ENCODE measurements at places on chromosomes 6 and 20. TPM values are rescaled to one million over a fixed set of nuclear protein-coding genes. Genes with fewer than 3 reads are reported as not detected.

GRCh38 chr6:56573624-56574023 is 69.1 kb downstream of the DST start:
- DNase-seq: no peak

DNA sequence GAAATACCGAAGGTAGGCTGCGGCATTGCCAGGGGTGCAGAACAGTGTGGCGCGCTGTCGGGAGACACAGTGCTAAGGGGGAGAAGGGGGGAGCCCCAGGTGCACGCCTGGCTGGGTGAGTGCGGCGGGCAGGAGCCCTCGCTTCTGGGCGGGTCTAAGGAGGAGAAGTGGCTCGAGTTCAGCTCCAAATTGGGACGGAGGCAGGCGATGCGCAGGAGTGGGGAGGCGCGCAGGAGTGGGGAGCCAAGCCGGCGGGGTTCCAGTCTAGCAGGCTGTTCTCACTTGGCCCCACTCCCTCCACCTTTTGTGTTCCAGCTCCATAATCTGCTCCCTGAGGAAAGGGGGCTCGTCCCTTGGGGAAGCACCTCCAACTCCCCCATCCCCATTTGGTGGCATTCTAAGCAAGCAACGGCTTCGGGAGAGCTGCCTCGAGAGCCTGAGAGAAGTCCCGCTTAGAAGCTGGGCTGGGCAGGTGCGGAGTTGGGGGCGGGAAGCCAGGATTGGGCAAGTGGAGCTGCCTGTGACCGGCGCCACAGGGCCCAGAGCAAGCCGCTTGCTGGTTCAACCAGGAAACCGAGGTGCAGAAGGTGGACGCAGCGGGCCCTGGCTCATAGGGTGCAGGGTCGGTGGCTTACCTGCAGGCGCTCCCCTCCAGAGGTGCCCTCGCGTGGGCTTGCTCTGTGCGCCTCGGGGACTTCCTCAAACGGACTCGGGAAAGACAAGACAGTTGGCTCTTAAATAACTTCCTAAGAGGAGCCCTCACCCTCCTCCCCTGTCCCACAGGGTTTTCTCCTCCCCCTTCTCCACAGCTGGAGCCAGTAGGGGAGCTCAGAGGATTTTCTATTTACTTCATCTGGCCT is at the start of gene F13A1:
TSS of gene F13A1 (minus strand) at position 711 of the 860 bp plus-strand sequence. CDS start 1,998 bp downstream, outside the sequence.
- DNase-seq: no peak

GRCh38 chr20:9574181-9574580 is 59.8 kb downstream of the LAMP5 start:
- no peak for DNase-seq

DNA sequence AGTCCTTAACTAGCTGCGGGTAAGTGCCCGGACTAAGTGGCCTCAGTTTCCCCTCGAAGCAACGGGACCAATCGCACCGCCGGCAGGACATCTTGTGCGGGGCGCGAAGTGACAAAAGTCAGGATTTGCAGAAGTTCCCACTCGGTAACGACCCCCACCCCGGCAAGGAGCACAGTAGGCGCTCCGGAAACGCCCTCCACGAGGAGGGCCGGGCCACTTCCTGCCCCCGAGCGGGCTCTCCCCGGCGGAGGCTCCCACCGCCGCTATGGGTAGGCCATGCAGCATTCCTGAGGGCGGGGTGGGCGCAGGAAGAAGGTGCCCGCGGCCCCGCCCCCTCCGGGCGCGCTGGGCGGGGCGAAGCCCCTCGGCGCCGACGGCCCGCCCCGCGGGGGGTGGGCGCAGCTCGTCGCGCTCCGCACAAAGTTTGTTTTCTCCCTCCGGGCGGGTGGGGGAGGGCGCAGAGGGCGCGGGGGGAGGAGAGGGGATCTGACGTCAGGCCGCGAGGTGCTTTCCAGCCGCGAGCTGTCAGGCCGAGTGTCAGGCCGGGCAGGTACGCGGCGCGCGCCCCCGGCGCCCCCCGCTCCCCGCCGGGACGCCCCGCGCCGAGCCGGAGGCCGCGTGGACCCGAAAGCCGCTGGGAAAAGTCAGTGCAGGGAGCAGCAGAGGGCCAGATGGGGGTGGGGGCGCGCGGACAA is at the start of gene TGIF2:
TSS of gene TGIF2 (plus strand) at position 495 of the 695 bp plus-strand sequence. CDS start 5,178 bp downstream, outside the sequence.
- peak; percentile 89 for DNase-seq

DNA sequence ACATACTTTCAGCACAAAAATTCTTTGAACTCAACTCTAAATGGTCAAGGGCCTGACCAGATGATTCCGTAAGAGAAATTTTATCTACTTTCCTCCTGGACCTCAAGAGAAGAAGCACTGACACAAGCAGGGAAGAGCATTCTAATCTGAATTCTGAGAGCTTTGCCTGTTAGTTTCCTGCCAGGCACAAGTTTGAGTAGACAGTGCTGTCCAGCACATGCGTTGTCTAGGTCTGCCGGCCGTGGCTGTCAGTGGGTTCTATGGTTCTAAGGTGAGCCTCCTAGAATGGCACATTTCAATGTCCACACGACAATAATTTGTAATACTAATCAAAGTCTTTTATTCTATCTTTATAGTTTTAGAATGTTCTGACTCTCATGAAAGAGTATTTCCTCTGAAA is 91.9 kb downstream of the RFPL4B start:
- no peak for DNase-seq

UBD gene
- total RNA-seq: not detected

AKAP7 gene
- total RNA-seq: 5.1 TPM

SAMD3 gene
- total RNA-seq: 0.95 TPM

TP53TG5 gene
- 0.45 TPM for total RNA-seq

OLIG3 gene
- 0.35 TPM for total RNA-seq

TBXT gene
- not detected for total RNA-seq

TASP1 gene
- total RNA-seq: 4.9 TPM

GJA1 gene
- 0.16 TPM for total RNA-seq

ZNF292 gene
- 100.0 TPM for total RNA-seq
